ENCODE measurements at places on chromosomes 12 and 14.

- DNase-seq = no peak
Measured at GRCh38 chr12:53577941-53578352, 48.2 kb downstream of the ATF7 start.

- no peak for DNase-seq
Measured at GRCh38 chr14:99971941-99972747, 93.1 kb upstream of the EVL start.

- DNase-seq = no peak
Measured at GRCh38 chr14:92952481-92953298, 29.7 kb downstream of the CHGA start.

- no peak for DNase-seq
Measured at GRCh38 chr14:39272918-39273317, 39.2 kb downstream of the MIA2 start.

GRCh38 chr12:75979181-75979580 lies 52.4 kb downstream of the PHLDA1 start:
- peak; percentile 76 for DNase-seq

DNA sequence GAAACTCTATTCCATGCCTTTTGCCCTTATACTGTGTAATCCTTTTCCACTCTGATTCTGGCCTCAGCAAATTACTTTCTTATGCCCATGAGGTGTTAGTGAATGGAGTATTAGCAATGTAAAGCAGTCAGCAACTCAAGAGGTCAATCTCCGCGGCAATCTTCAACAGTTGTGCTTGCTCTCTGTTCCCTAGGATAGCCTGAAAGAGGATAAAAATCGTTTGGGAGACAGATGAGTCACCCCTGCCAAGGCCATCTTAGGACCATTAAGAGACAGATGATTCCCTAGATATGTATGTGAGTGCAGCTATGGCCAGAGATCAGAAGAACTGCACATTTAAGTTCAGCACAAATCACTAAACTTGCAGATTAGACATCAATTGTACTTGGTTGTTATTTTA lies 1145.8 kb downstream of the GALC start:
- no peak for DNase-seq

DNA sequence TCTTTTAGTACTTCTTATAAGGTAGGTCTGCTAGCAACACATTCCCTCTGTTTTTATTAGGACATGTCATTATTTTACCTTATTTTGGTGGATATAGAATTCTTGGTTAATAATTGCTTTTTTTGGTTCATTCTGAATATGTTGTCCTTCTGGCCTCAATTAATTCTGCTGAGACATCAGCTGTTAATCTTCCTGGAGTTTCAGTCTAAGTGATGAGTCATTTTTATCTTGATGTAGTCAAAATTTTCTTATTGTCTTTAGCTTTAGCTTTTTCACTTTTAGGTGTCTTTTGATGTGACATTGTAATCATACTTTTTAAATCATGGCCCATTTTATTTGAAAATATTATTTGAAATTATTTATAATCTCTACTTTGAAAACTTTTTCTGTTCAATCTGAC lies 104.9 kb upstream of the PMCH start:
- no peak for DNase-seq
